ENCODE measurements at places on chromosomes 6 and 20.

DNA sequence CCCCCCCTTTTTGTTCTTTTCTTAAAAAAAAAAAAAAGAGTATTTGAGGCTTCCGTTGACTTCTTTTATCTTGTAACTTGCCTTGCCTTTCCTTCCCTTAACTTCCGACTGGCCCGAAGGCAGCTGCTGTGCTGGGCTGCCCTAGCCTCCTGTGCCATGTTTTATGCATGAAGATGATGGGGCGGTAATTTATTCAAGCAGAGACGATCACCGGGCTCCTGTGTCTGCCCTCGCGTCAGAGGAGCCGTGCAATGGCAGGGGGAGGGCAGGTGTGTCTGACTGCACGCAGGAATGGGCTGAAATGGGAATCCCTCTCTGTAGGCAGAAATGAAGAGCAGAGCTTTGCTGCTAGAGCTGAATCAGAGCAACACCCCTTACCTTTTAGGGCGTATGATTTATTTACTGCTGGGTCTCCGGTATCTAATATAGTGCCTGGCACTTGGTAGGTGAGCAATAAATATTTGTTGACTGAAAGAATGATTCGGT lies 106.3 kb upstream of the RIPOR2 start:
- no peak for DNase-seq

- DNase-seq: no peak
Measured at GRCh38 chr6:154039231-154039842, at the start of gene OPRM1. OPRM1 (plus strand) TSS chr6:154039240; CDS start chr6:154039545, 305 bp downstream.

DNA sequence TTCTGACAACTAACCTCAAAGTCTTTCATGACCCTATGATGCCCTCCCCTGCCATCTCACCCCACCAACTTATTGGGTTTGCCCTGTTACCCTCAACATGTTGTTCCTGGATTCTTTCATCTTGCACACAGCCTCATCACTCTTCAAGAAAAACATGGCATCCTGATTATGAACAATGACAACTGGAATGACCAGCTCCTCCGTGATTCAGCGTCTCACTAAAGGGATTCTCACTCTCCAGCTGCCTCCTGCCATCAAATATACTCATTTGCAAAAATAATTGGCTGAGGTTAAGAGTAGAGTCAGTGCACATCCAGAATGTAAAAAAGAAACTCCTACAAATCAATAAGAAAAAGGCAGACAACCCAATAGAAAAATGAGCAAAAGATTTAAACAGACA lies 59.7 kb upstream of the MDGA1 start:
- DNase-seq: no peak

DNA sequence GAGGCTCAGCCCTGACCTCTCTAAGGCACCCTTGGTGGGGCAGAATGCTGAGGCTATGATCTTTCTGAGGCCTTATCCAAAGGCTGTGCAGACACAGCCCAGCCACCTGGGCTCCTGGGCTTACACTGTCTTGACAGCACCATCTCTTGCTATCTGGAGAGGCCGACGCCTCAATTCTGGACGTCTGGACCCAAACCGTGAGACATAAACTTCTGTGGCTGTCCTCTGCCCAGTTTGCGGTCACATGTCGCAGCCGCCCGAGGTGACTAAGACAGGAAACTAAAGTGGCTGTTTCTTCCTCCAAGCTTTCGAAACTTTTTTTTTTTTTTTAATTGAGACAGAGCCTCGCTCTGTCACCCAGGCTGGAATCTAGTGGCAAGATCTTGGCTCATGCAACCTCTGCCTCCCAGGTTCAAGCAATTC lies 49.3 kb downstream of the PRR18 start:
- DNase-seq: no peak

DNA sequence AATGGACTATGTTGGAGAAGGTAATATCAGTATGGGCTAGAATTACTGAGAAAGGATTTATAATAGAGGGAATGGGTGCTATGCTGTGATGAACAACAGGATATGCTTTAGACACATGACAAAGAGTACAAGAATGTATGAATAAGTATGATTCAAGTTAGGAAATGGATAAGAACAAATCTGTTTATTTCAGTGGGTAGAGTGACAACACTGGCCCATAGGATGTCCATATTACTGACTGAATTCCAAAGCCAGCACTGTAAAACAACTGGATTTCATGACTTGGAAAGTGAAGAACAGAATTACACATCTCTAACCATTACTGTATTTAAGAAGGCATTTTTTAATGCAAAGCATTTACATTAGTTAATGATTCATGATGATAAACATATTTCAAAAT lies 35.9 kb downstream of the EPM2A start:
- no peak for DNase-seq

DNA sequence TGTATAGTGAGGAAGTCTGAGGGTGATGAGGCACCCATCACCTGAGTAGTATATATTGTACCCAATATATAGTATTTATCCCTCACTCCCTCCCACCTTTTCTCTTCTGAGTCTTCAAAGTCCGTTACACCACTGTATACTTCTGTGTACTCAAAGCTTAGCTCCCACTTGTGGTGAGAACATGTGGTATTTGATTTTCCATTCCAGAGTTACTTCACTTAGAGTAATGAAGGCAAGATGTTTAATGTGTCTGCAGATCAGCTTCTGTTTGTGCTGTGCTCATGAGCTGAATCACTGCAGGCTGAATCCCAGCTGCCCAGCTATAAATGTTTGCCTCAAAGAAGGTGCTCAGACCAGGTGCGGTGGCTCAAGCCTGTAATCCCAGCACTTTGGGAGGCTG lies 139.3 kb upstream of the FOXA2 start:
- no peak for DNase-seq

DNA sequence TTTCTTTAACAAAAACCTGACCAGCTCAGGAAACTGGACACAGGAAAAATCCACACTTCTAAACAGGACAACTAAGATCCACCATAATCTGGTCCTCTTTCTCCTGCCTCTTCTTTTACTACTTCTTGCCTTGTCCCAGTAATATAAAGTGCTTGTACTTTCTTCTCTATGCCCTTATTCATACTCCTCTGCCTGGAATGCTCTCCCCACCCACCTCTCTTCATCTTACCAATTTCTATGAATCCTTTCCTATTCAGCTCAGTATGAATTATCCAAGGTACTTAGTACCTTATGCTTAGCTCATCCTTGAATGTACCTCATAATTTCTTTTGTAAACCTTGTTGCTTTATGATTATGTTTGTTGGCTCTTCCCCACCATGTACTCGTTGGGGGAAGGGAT lies 159.4 kb downstream of the CDK19 start:
- no peak for DNase-seq

GRCh38 chr6:152394303-152394702 lies 242.9 kb downstream of the SYNE1 start:
- no peak for DNase-seq

- DNase-seq: no peak
Measured at GRCh38 chr6:41080621-41081020, 7.8 kb downstream of the NFYA start.

GRCh38 chr6:28137505-28137981 lies 4.1 kb upstream of the ZKSCAN8 start:
- no peak for DNase-seq

GRCh38 chr6:41757271-41757670 lies 10.1 kb upstream of the PGC start:
- no peak for DNase-seq

DNA sequence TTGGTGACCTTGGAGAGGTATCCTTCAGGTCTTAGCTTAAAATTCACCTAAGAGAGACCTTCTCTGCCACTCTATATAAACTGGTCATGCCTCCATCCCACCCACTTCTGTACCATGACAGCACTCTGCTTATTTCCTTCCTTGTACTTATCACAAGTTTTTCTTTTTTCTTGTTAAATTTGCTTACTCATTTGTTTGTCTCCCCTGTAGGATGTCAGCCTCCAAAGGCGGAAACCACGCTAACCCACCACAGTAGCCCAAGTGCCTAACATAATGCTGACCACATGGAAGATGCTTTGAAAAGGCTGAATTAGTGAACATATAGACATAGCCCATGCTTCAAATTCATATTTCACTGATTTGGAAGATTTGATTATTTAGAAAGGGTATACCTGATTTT lies 5.4 kb downstream of the BMP6 start:
- DNase-seq: no peak
